Stimulated activated CD4-positive, alpha-beta T cell treated with anti-CD3 and anti-CD28 coated beads, Interleukin-15, amount 100 ng/mL, for 1 hour (primary cell): ENCODE measurements at places on chromosomes 5 and 9.

GRCh38 chr5:44454002-44454401, 64.8 kb upstream of the FGF10 start:
- no peak for DNase-seq

- DNase-seq: no peak
These were observed 330.7 kb upstream of the DAB2 start for GRCh38 chr5:39755452-39755851.

- DNase-seq: no peak
These were observed 2.7 kb upstream of the GBGT1 start for GRCh38 chr9:133166392-133166791.

DNA sequence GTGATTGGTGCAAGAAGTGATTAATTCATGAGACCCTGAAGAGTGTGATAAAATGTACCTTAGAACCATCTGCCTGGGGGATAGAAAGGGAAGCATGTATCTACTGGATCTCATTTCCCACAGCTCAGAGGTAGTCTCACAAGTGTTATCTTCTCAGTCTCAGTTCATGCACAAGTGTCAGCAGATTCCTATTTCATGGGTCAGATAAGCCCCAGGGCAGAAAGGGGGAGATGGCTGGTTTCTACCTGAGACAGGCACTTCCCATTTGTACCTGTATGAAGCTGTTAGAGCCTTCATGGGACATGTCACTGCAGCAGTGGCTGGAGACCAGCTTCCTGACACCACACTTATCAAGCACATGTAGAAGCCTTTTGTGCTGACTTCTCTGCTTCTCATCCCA, 45.6 kb upstream of the SMIM15 start:
- no peak for DNase-seq

GRCh38 chr9:127529671-127530070, 78.4 kb downstream of the LRSAM1 start:
- DNase-seq: no peak

DNA sequence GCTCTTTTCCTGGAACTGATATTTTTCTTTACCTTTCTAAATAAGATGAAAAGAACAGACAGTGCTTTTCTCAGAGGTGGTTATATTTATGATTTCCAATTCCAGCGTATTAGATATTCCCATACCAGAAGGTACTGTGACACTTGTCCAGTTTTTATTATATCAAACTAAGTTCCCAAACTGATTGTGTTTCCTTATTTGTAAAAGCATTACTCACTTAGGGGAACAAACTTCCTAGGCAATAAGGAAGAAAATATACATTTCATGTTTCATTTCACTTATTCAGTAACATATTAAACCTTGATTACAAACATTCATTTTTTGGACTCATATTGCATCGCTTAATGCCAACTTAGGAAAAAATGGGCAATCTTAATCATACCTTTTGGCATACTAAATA, 1480.0 kb upstream of the NUDT12 start:
- DNase-seq: no peak
